Naive thymus-derived CD4-positive, alpha-beta T cell (primary cell): ENCODE measurements at places on chromosomes 7 and 10. TPM values are rescaled to one million over a fixed set of nuclear protein-coding genes. Genes with fewer than 3 reads are reported as not detected.

CTAGE8 gene
- total RNA-seq, result 0.75 TPM

- DNase-seq, result no peak
These were observed 116.1 kb downstream of the NT5C2 start for GRCh38 chr10:103077020-103077419.

CCL24 gene
- total RNA-seq, result not detected

GRCh38 chr7:20954711-20955619 is 168.3 kb upstream of the SP8 start:
- DNase-seq, result no peak

GRCh38 chr7:149729983-149730801 is 43.2 kb downstream of the ZNF467 start:
- DNase-seq, result no peak

GRCh38 chr10:50640238-50640637 is 16.5 kb upstream of the SGMS1 start:
- no peak for DNase-seq

CALHM1 gene
- not detected for total RNA-seq

C7orf57 gene
- total RNA-seq, result not detected

GRCh38 chr10:63547628-63548360 is 26.6 kb downstream of the REEP3 start:
- no peak for DNase-seq

GRCh38 chr7:105439174-105439893 is 50.6 kb upstream of the SRPK2 start:
- DNase-seq, result no peak

DNA sequence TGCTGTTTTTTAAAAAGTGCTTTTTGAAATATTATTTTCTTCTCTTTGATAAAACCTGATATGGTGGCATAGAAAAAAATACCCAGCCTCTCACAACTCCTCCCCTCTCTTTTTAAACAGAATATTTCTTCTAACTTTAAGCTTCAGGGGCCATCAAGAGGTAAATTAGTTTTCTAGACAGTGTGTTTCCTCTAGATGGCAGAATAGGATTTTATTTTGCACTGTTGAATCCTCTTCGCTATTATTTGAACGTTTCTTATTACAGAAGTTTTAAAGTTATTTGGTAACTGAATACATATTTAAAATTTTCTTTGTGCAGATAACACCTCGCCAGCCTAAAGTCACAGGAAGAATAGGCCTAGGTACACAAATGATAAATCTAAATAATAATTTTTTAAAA is 30.3 kb downstream of the ARL5B start:
- DNase-seq, result no peak

C1QL3 gene
- total RNA-seq, result not detected

- DNase-seq, result no peak
These were observed 86.6 kb downstream of the CUX1 start for GRCh38 chr7:101904019-101904418.

DNA sequence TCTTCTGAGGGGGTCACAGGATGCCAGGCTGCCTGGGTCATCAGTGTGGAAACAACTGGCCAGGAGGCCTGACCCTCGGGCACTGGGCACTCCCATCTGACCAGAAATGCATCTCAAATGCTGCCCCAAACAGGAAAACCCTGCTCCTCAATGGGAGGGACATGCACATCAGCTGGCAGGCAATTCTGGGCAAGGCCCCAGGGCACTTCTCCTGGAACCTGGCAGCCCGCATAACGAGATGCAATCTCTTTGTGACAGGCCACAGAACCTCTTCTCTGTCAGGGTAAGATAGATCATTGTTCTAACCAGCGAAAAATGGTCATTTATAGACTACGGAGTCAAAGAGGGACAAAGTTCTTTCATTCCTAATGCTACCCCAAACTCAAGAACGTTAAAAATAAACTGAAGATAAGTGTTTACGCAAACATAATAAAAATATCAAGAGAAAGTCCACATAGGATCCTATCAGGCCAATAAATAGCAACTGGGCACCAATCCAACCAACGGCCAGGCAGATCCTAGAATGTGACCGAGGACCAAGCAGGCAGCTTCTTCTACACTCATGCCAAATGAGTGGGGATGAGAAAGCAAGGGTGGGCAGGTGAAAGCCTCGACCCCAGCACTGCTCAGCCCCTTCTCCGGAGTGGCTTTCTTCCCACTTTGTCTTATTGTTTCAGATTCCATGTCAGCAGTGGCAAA is 212.3 kb downstream of the TCERG1L start:
- no peak for DNase-seq

CFAP69 gene
- 0.80 TPM for total RNA-seq

DNA sequence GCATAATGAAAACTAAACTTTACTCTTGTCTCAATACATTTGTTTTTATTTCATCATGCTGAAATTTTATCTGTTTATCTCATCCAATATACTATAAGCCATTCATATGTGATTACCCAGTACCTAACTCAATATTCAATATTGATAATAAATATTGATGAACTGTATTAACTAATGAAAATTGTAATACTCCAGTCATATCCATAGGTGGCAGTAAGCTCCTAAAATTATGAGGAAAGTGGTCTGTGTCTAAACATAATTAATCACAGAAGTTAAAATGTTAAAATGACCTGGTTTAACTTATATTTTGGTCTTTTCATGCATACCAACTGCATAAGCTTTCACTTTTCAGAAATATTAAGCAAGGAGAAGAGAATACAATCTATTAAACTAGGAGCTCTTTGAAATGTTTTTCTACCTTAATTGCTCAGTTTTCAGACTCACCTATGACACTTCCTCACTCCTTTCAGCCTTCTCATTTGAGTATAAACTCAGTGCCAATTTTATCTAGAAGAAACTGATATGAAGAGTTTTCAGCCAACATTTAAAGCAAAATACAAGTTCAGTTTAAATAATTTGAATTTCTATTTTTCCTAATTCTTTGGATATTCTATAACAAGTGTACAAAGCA is 30.5 kb upstream of the VWDE start:
- no peak for DNase-seq

DNA sequence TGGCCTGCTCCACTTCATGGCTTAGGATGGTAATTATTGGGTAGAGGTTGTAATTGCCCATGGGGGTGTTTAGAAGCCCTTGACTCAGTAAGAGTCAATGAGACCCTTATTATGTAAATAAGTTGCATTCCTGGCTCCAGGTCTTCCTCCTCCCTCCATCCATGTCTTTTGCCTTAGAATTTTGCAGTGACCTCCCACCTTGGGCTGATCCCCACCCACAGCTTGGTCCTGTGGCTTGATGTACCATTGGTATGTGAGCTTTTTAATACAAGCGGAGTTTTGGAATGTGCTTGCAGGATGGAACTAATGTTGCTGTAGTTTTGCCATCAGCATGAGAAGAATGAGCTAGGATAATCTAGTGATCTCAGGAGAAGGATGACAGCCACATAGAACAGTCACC is 73.2 kb upstream of the DGKI start:
- no peak for DNase-seq

- DNase-seq, result no peak
These were observed 89.1 kb downstream of the FGFR2 start for GRCh38 chr10:121509112-121509511.

- no peak for DNase-seq
These were observed 728.3 kb upstream of the PHF14 start for GRCh38 chr7:10245406-10245805.

DNA sequence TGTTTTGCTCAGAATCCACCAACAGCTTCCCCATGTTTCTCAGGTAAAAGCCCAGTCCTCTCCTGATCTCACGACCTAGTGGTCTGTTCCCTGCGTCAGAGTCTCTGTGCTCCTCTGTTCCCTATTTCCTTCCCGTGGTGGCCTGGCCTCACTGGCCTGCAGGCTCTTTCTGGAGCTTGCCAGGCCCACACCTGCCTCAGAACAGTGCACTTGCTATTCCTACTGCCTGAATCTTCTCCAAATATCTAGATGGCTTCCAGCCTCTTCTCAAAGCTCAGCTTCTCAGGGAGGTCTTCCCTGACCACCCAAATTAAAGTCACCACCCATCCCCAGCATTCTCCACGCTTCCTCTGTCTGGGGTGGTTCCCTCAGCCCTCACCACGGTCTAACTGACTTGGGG is 165.3 kb downstream of the USP6NL start:
- DNase-seq, result no peak

DNA sequence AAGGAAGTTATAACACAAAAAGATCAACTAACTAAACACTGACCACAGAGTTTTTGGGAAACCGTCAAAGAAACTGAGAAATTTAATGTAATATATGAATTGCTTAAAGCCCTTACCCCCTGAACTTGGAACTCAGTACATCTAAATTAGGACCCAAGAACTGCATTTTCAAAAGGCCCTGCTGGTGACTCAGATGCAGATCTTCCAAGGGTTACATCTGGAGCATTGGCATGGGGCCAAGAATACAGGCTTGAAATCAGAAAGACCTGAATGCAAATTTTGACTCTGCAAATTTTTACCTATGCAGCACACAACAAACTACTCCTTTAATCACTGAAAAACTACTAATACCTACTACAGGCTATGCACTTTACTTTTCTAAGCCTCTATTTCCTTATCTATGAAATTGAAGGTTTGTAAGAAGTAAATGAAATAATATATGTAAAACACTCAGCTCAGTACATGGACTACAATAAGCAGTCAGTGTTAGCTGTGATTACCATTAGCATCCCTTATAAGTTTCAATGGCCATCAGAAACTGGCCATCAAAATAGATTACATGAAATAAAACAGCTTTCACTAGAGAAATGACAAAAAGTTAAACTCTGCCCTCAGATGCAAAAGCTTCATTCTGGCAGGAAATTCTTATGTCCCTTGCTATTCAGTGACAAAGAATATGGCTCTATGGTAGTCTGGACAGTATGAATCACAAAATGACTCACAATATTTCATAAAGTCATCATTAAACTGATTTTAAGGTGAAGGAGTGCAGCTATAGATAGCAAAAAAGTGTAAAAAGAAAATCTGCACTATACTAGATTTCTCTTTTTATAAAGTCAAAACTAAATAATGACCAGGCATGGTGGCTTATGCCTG is 43.6 kb downstream of the NSUN6 start:
- no peak for DNase-seq

DNA sequence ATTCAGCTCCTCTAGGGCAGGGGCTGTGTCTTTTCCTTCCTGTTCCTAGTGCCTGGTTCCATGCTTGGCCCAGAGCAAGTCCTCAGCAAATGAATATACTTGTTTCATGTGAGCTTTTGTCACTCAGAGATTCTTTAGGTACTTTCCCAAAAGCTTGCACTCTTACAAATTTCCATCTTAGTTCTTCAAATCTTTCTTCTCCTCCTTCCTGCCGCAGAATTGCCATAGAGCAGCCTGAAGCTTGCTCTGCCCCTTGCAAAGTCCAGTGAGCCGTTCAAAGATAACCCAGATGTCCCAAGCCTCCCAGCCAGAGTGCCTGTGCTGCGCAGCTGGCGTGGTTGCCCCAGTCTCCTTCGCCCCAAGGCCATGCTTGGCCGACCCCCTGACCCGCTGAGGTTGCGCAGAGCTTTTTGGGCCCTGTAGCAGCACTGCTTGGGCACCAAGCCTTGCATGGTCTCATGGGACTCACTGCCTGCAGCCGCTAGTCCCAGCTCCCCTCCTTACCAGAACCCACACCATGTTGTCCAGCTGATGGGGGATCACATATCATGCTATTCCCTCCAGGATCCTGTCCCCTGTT is 20.7 kb downstream of the CHST3 start:
- DNase-seq, result no peak

DNA sequence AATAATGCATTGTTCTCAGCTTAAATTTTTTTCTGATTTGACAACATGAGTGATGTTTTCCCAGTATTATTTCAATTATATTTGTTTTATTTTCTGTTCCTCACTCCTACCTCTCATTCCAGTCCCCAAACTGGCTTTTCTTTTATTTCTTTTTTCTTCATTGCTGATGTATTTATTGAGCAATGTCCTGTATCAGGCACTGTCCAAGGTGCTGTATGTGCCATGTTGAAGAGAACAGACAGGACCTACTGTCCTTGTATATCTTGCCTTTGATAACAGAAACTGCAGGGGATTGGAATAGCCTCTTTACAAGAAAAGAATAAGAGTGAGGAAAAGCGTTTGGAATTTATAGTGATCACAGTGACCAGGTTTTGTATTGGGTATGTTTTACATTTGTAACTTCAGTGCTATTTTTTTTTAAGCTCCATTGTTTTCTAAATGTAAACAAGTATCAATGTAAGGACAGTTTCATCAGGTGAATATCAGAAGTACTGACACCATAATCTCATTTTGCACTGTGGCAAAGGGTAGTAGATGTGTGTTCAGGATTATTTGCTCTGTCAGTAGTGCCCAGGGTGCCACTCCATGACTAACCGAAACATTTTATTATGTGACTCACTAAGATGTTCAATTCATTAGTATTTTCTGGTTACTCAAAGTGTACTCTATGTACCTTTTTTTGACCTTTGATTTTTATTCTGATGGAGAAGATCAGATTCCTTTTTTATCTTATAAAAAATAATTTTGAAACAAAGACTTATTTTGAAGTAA is 15.6 kb upstream of the CLDN12 start:
- no peak for DNase-seq

DNA sequence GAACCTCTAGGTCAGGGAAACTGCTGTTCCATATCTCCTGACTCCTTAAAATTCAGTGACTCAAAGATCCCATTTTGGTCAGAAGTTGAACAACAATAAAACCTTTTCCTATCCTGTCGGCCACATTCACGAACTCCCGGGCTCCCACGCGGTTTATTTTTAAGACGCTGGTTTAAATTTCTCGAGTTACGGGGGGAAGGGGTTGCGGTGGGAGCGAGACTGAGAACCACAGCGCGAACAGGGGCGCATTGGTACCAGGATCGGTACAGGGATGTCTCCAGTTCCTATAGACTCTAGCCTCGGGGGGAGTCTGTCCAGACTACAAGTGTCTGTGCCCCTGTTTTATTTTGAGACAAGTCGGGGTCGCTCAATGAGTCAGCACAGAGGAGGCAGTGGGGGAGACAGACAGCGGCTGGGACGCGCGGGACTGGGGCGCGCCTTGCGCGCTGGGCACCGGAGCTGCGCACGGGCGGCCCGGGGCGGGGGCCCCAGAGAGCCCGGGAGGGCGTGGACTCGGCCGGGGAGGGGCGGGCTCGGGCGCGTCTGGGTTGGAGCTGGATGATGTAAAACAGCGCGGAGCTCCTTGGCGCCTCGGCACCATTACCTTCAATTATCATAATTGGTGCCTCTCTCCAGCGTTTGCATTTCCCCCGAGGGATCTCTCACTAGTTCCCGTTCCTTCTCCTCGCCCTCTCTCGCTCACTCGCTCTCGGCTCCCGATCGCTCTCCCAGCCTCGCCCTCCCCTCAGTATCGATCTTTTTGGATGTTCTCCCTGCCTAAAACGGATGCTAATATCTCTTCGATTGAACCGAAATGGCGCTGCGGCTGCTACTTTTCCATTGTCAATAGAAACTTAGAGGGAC is 8.7 kb upstream of the BAMBI start:
- peak; percentile 57 for DNase-seq

ANKRD61 gene
- total RNA-seq, result not detected

DNA sequence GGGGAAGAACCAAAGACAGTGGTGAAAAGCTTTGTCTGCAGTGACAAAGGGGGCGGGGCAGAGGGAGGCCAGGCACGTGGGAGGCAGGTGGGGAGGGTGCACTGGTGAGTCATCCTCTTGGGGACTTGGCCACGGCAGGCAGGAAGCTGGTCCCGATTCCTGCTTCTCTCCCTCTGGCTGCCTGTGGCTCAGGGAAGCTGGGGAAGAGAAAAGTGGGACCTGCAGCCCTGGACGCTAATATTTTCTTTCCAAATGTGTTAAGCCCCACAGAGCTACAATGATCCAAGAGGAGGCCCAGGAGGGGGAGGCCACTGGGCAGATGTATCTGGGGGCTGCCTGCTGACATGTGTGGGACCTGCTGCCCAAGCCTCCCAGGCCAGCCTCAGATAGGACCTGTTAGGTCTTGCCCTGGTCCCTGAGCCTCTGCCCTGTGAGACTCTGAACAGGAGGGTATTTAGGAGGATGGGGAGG is 231.8 kb downstream of the KCNMA1 start:
- no peak for DNase-seq

OR13A1 gene
- total RNA-seq, result not detected
